ENCODE measurements at places on chromosomes 5 and 9. TPM values are rescaled to one million over a fixed set of nuclear protein-coding genes. Genes with fewer than 3 reads are reported as not detected.

Gene LMBRD2
- 12.9 TPM for total RNA-seq

Gene CHSY3
- total RNA-seq, result 10.1 TPM

Gene STK32A
- total RNA-seq, result 22.5 TPM

Gene BRINP1
- total RNA-seq, result 0.70 TPM

Gene CLPTM1L
- total RNA-seq, result 169 TPM

Gene CTXN3
- not detected for total RNA-seq

Gene ANXA1
- total RNA-seq, result 387 TPM

Gene MLANA
- not detected for total RNA-seq

- no peak for DNase-seq
Observed at GRCh38 chr5:89059274-89059673, 176.3 kb upstream of the MEF2C start.

DNA sequence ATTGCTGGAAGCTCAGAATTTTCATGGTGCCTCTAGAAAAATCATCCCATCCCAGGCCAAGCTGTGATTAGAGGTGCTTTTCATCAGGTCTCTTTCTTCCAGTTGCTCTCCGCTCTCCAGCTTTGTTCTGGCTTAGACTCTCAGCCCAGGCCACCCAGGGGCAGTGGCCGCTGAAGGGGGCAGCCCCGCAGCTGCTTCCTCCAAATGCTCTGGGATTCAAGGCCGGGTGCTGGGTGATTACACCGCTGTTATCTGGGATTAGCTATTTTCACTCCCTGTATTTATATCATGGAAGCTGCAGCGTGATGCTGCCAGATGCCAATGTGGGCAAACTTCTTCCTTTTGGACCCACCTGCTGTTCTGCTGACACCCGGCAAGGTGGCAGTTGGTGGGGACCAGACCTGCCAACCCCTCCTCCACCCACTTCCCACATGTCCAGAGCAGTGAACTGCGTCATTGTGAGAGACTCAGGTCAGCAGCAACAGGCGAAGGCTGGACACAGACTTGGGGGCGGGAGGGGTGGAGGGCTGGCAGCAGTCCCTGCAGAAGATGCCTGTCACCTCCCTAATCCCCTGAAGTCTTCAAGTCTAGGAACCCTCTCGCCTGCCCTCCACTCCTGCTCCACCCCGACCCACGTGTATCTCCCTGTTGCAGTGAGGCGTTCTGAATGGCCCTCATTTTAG lies 33.9 kb upstream of the NKX2-5 start:
- DNase-seq, result no peak

DNA sequence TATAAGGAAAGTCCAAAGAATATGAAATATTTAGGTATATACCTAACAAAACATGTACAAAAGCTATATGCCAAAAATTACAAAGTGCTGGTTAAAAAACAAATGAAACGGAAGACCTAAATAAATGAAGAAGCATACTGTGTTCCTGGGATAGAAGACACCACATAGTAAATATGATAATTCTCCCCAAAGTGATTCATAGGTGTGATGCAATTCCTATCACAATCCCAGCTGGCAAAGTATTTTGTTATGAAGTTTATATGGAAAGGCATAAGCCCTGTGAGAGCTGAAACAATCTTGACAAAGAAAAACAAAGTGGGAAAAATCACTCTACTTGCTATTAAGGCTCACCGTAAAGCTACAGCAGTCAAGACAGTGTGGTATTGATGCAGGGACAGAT lies 2.6 kb upstream of the SMIM23 start:
- no peak for DNase-seq

DNA sequence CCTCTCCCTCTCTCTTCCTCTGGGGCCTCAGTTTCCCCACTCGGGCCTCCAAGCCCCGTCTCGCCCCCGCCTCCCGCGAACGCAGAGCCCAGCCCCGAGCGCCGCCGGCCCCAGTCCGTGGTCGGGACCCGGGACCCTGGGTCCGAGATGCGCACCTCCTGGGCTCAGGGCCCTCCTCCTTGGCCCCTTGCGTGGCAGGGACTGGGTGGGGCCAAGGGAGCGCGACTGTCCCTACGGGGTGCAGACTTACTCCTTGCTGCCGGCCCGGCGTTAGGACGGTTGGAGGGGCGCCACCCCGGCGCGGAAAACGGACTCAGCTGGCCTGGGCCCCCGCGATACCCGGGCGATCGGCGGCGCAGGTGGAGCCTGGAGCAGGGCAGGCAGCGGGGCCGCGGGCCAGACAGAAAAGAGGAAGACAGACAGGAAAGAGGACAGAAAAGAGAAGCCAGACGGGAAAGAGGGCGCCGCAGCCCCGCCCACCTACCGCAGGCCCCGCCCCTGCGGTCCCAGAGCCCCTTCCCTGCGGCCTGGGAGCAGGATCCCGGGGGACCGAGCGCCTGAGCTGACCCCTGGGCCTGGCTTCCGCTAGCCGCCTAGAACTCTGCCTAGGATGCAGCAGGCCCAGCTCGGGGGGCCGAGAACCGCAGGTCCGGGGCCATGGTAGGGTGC lies at the start of gene GBGT1:
Gene GBGT1, minus strand, starts transcription at position 411 of the 669 bp plus-strand sequence. CDS start 1,502 bp downstream, outside the sequence.
- peak; percentile 83 for DNase-seq

DNA sequence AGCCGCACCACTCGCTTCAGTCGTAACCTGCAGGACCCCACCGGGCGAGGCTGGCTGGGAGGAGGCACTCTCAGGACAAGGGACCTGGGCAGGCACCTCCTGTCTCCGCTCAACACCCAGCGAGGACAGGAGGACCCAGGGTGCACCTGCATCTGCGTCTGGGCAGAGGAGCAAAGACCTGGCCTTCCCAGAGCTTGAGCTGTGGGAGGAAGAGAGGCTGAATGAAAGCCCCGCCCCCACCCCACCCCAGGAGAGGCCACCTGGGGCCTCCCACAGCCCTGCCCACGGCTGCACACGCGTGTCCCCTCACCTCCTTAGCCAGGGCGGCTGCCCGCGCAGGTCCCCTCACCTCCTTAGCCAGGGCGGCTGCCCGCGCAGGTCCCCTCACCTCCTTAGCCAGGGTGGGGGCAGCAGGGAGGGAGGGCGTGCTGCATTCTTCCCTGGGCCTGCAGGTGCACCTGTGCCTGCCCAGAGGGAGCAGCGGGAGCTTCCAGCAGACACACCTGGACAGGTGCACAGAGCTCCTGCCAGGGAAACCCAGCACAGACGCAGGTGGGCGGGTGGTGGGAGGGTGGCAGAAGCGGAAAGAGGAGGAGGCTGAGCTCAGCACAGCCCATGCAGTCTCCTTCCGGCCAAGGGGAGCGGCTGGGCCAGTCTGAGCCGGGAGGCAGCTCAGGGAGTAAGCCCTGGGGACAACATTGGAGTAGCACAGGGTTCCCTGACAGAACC lies 18.5 kb upstream of the SLC12A7 start:
- DNase-seq, result peak; percentile 74

DNA sequence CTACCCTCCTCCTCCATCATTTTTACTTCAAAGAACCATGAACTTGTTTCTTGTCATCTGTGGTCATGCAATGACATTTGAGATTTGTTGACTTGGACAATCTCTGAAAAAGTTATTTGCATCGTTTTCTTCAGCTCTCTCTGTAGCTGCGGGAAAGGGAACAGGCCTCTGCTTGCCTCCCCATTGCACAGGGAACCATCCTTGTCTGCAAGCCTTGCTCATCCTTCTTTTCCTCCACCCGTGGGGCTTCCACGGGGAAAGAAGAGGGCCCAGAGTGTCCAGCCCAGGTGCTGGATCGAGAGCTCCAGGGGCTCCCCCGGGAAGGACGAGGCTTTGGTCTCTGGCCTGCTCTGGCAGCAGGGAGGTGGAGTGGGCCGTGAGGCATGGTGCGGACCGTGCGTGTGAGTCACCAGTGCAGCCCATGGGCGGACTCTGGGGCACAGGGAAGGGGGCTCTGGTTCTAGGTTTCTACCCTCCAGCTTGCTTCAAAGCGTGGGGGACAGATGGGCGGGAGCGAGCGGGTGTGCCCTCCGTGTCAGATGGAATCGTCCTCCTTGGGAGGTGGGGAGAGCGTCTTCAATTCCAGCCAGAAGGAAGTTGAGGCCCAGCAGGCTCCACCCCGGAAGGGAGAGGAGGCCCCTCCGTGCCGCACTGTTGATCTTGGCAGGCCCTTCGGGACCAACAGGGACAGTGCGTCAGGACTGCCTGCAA lies 6.0 kb upstream of the IRX4 start:
- no peak for DNase-seq

DNA sequence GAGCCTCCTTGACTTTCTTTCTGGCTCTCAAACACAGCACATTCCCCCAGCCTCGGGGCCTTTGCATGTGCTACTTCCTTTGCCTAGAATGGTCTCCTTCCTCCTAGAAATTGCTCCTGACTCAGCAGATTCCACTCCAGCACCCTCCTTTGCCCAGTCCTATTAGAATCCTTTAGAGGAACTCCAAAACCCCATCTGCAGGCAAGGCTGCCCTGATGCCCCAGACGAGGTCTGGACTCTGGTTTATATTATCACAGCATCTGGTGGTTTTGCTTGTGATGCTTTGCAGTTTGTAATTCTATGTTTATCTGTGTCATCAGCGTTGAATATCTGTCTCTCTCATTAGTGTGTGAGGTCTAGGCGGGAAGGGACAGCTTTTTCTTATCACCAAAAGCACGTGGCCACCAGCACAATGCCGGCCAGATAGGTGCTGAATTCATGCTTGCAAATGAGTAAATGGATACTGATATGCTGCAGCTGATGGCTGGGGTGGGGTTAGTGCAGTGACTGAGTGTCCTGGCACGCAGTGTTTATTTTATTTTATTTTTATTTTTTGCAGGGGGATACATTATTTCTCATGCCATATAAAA lies 30.0 kb upstream of the ANKH start:
- no peak for DNase-seq

GRCh38 chr5:96572864-96573512 lies 89.2 kb upstream of the CAST start:
- no peak for DNase-seq

DNA sequence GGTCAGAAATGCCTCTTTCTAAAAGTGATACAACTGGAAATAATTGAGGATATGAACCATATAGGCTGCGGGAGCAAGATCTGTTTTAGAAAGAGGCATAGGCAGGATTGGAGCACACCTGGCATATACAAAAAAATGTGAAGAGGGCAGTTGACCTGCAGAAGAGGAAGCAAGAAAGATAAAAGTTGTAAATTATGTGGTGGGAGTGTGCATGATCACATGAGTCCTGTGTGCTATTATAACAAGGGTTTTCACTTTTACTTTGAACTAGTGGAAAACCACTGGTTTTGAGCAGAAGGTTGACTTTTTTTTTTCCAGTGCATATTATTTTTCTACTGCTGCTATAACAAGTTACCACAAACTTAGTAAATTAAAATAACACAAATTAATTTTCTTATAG lies 489.3 kb downstream of the ANXA1 start:
- DNase-seq, result no peak

- no peak for DNase-seq
Observed at GRCh38 chr9:4126996-4127395, 172.9 kb downstream of the GLIS3 start.

- DNase-seq, result no peak
Observed at GRCh38 chr9:5578698-5579085, 50.2 kb upstream of the RIC1 start.

- DNase-seq, result no peak
Observed at GRCh38 chr9:88577256-88578120, 42.5 kb downstream of the NXNL2 start.

DNA sequence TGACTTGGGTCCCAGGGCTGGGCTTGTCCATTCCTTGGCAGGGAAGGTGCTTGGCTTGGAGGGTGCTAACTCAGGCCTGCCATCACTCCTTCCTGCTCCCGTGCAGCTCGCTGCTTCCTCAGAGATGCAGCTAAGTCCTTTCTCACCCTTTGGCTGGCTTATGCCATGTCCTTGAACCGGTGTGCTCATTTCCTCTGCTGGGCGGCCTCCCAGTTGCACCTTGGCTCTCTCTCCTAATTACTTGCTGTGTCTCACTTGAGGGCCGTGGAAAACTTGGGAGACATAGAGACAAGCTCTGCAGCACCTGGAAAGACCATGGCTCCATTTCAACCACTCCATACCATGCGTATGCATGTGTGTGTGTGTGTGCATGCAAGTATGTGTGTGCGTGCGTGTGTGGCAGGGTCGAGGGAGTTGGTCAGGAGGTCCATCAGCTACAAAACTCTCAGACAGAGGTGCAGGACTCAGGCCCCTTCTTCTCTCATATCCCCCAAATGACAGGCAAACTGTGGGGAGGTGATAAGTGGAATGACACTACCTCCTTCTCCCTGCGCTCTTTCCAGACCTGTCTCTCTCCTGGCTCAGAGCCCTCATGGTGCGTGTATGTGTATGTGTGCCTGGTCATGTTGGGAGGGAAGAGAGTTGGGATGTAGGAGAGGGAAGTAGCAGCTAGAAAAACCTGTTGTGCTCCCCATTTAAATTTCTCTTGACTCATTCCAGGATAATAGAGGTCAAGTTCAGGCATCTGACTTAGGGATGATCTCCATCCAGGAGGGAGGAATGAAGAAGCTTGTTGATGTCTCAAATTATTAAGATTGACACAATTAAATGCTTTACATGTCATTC lies 17.6 kb upstream of the MTMR12 start:
- DNase-seq, result no peak

- no peak for DNase-seq
Observed at GRCh38 chr5:80037366-80037765, 2.2 kb downstream of the THBS4 start.

GRCh38 chr5:160230686-160231527 lies 1.6 kb downstream of the FABP6 start:
- DNase-seq, result no peak

DNA sequence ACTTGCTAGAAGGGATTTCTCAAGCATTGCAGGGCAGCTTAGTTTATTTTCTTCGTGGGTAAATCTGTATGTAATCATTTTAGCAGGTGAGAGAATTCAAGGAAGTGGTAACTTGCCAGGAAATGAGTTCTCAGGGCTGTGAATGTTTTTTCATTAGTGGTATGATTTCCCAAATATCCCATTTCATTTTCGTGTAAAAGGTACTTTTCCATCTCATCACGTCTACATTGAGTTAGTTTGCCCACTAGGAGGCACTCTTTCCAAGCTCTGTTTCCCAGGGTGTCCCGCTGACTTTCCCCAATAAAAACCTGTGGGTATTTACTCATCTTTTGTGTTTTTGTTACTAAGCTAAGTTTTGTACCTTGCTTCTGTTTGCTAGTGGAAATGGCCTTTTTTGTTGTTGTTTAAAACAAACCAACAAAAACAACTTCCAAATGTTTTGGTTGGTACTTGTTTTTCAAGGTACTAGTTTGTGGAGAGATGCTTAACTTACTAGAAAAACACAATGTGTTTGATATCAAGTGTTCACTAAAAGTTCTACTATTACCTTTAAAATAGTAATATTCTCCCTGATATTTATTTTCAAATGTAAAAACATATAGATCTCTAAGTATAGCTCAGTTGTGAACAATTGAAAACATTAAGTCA lies 373.6 kb downstream of the ADGRV1 start:
- peak; percentile 32 for DNase-seq

All from left lung (tissue), 14 donors.